ENCODE measurements at places on chromosomes 1 and 21.

DNA sequence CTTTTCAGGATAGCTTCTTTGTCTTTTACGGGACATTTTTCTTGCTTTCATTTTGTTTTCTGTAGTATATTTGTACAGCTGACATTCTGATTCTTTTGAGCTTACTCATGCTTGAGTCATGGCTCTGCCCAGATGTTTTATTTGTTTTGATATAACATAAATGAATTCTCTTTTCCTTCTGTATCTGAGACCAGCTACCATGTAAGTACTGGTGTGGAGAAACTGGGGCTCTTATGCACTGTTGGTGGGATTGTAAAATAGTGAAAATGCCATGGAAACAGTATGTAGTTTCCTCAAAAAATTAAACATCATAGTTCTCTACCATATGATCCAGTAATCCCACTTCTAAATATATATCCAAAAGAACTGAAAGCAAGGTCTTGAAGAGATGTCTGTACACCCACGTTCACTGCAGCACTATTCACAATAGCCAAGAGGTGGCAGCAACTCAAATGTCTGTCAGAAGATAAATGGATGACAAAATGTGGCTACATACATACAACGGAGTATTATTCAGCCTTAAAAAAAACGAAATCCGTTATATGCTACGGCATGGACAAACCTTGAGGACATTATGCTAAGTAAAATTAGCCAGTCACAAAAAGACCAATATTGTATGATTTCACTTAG lies 61.4 kb downstream of the EIF2B3 start:
- DNase-seq, result peak; percentile 76

- no peak for DNase-seq
Observed at GRCh38 chr1:57551476-57551875, 127.6 kb upstream of the DAB1 start.

DNA sequence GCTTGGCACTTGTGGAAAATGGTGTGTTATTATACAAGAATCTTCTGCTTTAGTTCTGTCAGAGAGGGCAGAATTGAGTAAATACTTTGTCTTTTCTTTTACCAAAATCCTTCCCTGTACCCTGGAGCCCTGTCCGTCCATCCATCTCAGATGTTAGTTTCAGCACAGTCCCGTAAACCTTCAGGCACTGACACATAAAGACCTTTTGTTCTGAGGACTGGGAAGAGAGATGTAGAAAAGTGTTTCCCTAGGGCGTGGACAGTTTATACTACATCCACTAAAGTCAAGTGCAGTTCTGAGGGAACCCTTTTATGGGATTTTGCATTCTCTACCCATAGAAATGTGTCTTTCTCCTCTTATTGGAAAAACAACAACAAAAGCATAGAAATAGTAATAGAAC lies 162.4 kb downstream of the PDE4B start:
- DNase-seq, result no peak

DNA sequence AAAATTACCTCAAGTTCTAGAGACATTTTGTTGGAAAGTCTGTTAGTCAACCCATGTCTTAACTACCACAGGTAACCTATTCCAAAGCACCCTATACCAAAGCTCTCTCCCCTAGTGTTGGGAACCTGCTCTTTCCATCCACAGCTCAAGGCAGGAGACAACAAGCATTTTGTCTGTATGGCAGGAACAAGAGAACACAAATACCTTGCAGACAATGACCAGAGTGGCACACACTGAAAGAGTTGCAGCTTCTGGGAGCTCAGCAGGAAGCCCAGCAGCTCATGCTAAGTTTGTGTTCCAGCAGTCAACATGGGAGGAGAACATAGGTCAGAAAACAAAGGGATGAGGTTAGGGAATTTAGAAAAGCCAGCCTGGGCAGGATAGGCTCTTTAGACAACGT lies 300.8 kb downstream of the HHIPL2 start:
- no peak for DNase-seq

DNA sequence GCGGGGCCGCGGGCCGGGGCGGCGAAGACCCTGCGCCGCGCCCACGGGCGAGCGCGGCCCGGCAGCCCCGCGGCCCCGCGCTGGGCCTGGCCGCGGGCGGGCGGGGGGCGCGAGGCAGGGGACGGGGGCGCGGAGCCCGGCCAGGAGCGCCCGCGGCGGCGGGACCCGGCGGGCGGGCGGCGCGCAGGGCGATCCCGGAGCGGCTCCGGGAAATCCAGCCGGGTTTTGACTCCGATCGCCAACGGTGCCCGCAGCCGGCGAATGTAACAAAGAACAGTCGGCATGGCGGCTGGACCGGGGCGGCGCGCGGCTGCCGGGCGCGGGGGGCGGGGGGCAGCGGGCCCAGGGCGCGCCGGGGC lies 334 bp downstream of the PRDM15 start:
- peak; percentile 45 for DNase-seq

GRCh38 chr1:217881607-217882332 lies 250.6 kb downstream of the SPATA17 start:
- no peak for DNase-seq

DNA sequence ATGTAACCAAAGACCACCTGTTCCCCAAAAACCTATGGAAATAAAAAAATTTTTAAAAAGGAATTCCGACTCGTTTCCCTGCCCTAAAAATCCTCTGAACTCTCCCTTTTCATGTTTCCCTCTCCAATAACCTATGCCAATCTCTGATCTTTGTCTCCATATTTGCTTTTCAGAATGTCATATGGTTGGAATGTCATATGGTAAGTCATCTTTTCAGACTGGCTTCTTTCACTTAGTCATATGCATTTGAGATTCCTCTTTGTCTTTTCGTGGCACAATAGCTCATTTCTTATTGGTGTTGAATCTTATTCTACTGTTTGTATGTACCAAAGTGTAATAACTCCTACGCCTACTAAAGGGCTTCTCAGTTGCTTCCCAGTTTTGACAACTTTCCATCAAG lies 117.5 kb downstream of the BACH1 start:
- no peak for DNase-seq

DNA sequence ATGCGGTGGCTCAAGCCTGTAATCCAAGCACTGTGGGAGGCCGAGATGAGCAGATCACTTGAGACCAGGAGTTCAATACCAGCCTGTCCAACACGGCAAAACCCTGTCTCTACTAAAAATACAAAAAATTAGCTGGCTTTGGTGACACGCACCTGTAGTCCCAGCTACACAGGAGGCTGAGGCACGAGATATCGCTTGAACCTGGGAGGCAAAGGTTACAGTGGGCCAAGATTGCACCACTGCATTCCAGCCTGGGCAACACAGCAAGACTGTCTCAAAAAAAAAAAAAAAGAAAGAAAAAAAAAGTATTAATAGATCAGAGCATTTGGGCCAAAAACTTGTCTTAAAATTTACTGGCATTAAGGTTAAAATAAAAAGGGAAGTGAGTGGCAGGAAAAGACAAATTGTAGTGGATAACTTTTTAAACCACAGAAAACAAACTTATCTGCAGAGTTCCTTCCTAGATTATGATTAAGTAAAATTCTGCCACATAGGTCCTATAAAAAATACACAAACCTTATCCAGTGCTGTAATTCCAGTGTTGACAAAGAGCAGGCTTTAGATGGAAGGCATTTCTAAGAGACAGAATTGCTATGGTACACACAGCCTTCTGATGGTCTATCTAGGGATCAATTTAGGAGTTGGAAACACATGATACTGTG lies 53.3 kb downstream of the EIF4G3 start:
- DNase-seq, result no peak

- DNase-seq, result no peak
Observed at GRCh38 chr21:27192281-27192949, 225.5 kb upstream of the ADAMTS5 start.

DNA sequence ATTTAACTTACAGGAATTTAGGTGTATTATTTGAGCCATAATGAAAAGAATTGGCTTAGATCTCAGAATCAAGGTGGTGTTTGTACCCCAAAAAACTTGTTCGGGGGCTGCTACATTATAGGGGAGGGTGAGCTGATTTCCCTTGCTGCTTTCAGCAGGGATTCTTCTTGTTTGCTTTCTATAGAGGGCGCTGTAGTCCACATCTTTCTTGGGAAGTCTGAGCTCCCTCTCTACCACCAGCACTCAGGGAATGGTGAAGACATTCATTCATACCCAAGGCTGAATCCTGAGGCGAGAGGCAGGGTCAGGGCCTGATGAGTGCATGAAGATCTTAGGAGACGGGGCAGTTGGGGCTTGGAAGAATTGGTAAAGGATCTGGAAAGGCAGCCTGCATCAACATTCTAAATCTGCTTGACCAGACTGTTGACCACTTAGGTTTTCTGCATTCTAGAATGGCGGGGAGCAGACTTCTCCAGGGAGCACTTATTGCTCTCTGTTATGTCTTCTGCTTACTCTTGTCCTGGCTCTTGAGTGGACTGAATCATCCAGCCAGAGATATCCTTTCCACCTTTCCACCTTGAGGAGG lies 18.9 kb downstream of the SPATA46 start:
- peak; percentile 53 for DNase-seq

GRCh38 chr21:42681296-42682206 lies 28.1 kb downstream of the PDE9A start:
- no peak for DNase-seq

- peak; percentile 82 for DNase-seq
Observed at GRCh38 chr21:41663805-41664788, 102.8 kb downstream of the RIPK4 start.

- DNase-seq, result no peak
Observed at GRCh38 chr1:9167638-9168037, 38.7 kb upstream of the GPR157 start.

DNA sequence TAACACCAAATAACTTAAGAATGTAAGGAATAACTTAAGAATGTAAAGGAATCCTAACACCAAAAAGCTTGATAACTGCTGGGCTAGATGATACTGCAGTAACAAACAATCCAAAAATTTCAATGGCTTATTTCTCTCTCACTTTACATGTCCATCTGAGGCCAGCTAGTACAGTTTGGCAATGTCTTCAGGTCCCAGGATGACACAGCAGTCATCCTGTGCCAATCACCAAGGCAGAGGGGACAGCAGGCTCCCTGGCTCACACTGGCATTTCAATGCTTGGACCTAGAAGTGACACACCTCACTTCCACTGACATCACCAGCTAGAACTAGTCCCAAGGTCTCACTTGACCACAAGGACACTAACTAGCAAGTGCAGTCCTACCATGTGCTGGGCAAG lies 15.3 kb downstream of the DNAJC11 start:
- DNase-seq, result no peak

- no peak for DNase-seq
Observed at GRCh38 chr21:33964706-33965325, 49.2 kb upstream of the ATP5PO start.

- no peak for DNase-seq
Observed at GRCh38 chr1:214370615-214371014, 89.7 kb downstream of the SMYD2 start.

GRCh38 chr21:38956856-38957571 lies 151.3 kb downstream of the ETS2 start:
- peak; percentile 50 for DNase-seq

GRCh38 chr1:40792036-40792435 lies 8.4 kb downstream of the KCNQ4 start:
- DNase-seq, result no peak

DNA sequence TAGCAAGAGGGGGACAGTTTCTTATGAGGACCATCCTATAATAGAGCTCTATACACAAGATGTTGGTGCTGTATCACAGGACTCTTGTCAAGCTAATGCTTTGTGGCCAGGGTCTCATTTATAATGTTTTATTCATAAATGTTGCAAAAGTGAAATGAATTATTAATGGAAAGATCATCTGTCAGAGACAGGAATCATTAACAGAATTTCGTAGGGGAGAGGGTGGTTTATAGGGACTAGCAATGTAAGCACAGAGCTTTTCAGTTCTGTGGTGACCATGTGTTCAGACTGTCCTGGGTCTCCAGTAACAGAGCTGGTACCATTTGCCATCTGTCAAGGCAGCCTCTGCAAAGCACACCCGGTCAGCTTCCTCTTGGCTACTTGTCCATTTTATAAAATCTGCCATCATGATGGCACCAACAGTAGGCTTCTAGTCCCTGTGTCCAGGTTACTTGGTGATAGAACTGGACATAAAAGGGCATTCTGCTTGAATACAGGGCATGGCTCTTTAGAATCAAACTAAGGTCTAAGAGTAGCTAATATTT lies 36.2 kb downstream of the LPAR3 start:
- no peak for DNase-seq

- no peak for DNase-seq
Observed at GRCh38 chr1:147635342-147635741, 35.0 kb downstream of the ACP6 start.

- DNase-seq, result no peak
Observed at GRCh38 chr1:56190806-56191365, 388.5 kb downstream of the PLPP3 start.

DNA sequence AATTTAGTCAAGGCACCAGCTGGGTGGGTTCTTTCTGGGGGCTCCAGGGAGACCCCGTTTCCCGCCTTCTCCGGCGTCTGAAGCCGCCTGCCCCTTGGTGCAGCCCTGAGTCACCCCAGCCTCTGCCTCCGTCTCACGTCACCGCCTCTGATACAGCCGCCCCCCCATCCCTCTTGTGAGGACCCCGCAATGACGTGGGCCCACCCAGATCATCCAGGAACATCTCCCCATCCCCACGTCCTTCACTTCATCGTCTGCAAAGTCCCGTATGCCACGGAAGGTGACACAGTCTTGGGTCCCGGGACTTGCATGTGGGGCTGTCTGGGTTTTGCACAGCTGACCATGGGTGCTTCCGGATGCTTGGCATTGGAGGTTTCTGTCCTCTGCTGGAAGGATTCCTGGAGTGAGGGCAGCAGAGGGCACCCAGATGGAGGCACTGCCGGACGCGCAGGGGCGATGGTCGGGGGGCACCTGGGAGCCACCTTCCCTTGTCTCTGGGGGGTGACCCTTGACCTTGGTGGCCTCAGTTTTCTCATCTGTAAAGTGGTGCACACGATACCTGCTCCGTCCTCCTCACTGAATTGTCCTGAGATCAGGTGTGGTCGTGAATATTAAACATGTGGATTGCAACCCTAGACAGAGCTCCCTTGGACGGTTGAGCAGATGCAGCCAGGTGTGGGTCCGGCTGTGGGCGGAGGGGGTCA lies 58.8 kb downstream of the PRKCZ start:
- no peak for DNase-seq

DNA sequence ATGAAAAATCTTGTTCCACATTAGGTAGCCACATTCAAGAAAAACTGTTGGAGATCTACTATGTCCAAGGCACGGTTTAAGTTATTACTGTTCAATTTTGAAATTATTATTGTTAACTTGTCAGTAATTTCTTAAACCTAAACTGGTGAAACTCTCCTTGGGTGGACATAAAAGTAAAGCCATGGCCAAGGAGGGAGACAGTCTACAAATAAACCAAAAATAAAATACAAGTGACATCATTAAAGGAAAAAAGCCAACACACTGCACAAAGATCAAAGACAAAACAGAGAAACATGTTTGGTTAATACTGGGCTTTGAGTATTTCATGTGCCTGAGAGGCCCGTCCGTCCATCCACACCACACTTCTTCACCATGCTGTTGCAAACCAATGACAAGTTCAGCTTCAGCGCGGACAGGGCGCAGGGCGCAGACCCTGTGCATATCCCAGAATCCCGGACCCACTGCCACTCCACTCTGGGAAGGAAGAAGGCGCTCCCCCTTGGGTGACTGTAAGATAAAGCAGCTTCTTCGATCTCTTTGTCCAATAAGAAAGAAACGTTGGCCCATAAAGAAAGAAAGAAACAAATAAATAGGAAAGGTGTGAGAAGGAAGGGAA lies 918 bp upstream of the RASAL2 start:
- no peak for DNase-seq
